HFFc6 (cell line): ENCODE measurements at places on chromosomes 3 and 15.
A peak's percentile ranks its signal among the peaks of the same experiment; 100 is the strongest.

DNA sequence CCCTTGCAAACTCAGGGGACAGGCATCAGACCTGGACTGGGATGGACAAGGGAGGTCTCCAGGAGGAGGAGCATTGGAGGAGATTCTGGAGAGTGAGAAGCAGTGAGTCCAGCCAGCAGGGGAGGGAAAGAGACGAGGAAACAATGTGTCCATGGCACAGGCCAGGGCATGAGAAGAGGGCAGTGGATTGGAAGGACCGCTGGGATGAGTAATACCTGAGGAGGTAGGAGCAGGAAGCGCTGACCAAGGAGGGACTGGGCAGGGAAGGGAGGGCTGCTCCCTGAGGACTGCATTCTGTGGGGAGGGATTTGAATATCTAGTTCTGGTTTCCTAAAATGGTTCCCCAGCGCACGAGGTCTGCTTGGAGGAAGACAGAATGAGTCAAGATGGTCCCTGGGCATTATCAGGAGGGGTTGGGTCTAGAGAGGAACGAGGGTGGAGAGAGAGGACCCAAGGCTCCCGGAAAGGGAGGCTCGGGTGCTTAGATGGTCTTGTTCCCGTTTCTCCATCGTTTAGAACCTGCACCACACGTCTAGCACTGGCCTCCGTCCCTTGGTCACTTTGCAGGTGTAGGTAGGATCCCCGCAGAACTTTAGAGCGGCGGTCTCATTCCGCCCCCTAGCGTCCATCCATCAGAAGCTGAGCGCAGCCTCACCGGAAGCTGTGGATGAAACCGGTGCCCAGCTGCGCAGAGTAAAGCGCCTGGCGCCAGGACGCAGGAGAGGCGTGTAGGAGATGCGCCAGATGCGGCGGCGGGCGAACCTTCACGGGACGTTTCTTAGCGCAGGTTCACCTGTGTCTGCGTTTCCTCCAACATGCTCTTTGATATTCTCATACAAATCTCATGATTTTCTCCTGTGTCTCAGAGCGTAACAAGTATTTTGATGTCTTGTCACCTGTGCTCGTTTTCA is 190.7 kb upstream of the NDN start:
- no peak for DNase-seq

GRCh38 chr3:128446821-128447220 is 19.9 kb downstream of the DNAJB8 start:
- DNase-seq: no peak

DNA sequence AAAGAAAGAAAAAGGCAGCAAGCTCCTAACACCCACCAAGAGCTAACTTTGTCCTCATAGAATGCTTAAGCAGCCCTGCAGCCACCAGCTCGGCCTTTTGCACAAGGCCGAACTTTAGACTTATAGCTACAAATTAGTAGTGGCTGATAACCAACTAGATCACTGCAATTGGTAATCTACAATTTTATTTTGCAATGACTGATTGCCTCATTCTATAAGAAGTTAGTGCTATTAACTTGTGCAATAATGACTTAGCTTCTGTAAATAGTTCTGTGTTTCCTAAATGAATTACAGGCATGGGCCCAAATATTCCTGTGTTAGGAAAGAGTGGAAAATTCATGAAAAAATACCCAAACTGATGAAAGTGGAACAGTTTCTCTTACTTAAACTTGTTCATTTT is 284.8 kb upstream of the CFAP20DC start:
- DNase-seq: no peak

- DNase-seq: no peak
Observed at GRCh38 chr15:59216911-59217310, 10.3 kb downstream of the LDHAL6B start.

DNA sequence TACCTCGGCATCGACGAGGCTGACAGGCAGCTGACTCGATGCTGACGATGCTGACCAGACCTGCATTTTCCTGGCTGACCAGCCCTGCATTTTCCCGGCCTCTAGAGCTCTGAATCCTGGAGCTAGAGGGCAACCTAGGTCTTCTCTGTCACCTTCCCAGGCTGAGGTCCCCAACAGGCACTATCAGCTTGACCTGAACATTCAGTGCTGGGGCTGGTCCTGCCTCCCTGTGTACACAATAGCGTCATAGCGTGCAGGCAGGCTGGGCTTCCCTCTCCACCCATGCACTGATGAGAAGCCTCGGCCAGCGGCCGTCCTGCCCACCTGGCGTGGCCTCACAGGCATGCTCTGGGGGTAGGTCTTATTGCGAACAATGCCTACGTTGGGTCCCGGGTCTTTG is 62.3 kb upstream of the SNRPA1 start:
- DNase-seq: no peak

GRCh38 chr15:48396020-48396419 is 64.8 kb downstream of the DUT start:
- no peak for DNase-seq

- no peak for DNase-seq
Observed at GRCh38 chr3:24389108-24390090, 105.3 kb downstream of the THRB start.

GRCh38 chr3:37905987-37906674 is 44.5 kb downstream of the CTDSPL start:
- peak; percentile 65 for DNase-seq

GRCh38 chr15:66672867-66673266 is 29.2 kb upstream of the SMAD6 start:
- no peak for DNase-seq

DNA sequence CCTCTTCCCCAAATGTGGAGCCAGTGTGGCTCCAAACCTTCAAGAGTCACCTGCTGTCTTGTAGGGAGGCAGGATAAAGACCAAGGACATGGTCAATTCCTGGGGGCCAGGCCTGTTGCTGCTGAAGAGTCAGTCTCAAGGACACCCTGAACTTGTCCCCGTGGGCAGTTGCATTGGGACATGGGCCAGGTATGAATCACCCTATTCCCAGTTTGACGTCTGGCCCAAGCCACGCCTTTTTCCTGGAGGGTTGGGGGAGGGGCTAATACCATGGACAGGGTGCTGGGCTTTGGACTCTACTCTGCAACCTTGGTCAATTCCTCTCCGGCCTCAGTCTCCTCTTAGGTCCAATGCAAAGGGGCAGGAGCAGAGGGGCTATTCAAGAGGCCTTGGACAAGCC is 10.4 kb downstream of the ATP2B2 start:
- peak; percentile 28 for DNase-seq

DNA sequence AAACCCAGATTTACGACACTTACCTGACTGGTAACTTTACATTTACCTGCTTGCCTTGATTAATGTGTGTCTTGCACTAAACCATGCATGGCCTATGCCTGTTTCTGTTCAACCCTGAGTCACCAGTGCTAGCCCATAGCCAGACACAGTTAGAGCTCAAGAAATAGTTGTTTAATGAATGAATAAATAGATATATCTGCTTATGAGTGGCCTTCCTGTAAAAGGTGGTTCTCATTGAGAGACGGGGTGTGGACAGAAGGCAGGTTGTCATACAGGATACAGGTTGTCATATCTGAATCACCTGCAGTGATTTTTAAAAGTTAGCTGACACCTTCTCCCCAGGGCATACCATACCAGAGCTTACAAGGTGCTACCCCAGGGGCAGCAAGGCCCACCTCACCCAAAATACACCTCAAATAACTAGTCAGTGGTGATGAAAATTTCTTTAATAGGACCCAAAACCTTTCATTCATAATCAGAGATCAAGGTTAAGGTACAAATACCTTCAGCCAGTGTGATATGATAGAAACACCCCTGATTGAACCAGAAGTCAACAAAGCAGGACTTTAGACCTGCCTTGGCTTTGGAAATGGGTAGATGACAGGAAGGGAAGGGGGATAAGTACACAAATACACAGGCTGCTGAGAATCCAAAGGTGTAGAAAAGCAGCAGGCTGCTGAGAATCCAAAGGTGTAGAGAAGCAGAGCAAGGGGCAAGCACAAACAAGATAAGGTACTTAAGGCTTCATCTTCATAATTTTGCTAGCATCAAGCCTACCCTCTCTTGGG is 45.4 kb upstream of the TSC22D2 start:
- no peak for DNase-seq

DNA sequence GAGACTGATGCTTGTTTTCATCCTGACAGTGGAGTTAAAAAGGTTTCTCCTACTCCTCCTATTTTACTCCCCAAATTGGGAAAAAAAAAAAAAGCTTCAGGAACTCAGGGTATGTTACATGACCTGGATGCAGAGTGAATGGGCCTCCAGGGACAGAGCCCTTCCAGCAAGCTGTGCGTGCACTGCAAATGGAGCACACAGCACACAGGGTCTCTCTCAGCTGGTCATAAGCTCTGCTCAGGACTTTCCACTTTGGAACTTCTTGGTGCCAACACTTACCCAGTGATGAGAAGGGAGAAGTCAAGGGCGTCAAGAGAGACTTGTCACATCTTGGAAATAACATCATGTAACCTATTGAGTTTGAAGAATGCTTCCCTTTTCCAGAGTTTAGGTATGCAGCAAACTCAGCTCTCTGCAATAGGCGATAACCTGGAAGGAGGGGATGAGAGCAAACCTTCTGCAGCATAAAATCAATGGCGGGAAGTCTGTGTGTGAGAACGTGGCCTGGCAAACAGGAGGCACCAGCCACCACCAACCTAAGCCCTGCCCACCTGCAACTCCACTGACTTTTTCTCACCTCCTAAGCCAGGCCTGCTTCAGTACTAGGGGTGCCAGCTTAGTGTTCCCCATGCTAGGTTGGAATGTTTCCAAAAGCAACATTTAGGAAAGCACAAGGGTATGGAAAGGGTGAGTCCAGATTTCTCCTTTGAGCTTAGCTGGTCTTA is 39.8 kb downstream of the MYZAP start:
- no peak for DNase-seq

DNA sequence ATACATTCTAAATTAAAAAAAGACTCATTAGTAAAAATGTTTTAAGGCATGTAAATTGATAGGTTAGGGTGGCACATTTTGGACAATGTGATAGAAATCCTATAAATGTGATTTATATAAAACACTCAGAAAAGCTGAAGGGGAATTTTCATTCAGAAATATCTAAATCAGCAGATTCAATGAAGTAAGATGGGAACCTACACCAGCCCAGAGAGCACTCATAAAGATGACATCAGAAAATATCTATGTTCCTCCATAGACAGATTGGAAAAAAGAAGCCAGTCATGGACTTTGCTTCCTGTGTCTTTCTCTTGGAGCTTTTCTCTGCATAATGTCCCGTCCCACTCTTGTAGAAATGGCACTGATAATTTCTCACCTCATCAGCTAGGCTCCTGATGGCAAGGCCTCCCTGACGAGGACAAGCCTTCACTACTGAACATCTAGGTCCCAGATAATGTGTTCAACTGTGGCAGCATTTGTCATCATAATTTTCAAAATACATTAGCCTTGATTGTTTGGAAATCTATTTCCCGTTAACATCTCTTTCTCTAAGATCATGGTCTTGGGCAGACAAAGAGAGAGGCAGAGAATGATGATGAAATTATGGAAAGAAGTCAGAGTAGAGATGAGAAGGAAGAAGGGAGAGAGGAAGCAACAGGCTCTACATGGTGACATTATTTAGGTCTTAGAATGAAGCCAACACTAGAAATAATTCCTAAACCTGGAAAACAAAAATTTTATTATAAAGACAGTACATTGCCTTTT is 354.4 kb downstream of the NTRK3 start:
- DNase-seq: no peak

- DNase-seq: no peak
Observed at GRCh38 chr3:111012388-111013248, 59.0 kb upstream of the NECTIN3 start.

DNA sequence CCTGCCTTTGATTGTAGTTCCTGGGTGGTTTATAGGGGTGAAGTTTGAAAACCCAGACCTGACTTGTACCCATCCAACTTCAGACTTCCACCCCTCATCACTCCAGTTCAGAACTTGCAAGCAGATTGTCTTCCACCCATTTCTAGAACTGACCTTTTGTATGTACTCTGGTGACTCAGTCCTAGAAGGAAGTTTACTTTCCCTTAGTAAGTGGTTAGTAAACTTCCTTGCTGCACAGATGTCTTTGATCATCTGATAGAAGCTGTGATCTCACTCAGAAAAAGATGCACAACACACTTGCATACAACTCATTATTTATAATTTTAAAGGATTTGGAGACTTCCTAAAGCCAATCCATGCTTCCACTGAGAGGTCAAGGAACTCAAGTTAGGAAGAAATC is 368.0 kb downstream of the MFSD1 start:
- DNase-seq: peak; percentile 78

GRCh38 chr3:169945313-169945712 is 21.3 kb upstream of the SEC62 start:
- no peak for DNase-seq

DNA sequence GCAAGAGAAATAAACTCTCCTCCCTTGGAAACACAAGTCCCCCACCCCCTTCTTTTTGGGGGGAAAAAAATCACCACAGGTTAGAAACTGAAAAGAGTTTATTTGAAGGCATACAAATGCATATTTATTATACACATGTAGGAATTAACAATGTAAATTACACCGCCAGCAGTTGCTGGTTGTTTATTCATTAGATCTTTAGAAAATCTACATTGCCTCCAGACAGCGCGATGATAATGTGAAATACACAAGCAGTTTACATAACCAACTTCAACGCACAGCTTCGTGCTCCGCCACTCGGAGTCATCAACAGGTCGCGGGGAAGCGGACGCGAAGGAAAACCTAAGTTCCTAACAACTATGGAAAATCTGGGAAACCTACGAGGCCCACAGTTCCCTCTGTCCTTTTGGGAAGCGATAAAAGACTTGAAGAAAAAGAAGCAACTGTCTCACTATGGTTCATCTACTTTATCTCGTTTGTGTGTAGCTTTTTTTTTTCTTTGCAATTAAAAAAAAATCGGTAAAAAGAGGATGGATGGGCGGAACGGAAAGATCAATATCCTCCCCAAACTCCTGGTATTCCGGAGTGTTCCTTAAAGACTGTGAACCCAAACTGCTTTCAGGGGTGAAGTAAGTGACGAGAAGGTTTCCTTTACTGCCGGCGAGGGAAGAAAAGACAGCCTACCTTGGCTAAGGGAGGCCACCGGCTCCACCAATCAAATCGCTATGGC is 8.4 kb upstream of the FOXB1 start:
- DNase-seq: no peak

DNA sequence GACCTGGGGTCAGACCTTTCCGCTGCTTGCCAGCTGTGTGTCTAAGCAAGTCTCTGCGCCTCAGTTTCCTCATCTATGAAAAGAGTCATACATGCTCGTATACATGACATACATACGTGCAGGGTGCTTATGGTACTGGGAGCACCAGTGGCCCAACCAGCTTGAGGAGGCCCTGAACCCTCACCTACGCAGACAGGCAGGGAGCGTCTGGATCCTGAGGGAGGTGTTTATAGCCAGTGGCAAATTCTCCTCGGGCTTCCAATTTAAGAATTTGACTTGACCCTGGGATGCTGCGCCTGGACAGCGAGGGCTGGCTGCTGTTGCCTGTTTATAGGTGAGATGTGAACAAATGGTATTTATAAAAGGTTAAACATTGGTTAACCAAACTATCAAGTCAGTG is 17.7 kb upstream of the FGD5 start:
- DNase-seq: no peak

GRCh38 chr3:15164340-15164739 is 41.7 kb upstream of the CAPN7 start:
- DNase-seq: no peak

DNA sequence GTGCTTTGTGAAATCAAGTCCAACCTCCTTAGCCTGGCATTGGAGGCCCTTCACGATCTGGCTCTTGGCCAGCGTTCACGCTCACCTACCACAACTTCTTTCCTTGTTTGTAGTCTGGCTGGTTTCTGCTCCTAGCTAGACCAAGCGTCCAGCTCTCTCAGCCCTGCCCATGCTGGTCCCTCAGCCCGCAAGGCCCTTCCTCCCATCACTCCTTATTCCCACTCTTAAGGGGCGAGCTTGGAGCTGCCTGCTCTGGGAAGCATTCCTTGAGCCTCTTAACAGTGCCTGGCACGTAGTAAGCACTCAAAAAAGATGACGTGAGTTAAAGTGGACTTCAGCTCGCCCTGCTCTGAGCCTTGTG is 8.7 kb downstream of the SLC6A6 start:
- DNase-seq: no peak
